Cardiac fibroblast (primary cell): ENCODE measurements at places on chromosomes 4 and X.
A peak's percentile ranks its signal among the peaks of the same experiment; 100 is the strongest.

GRCh38 chr4:43113196-43113595 lies 220.7 kb downstream of the GRXCR1 start:
- no peak for DNase-seq

- DNase-seq = no peak
Measured at GRCh38 chrX:56310581-56310980, 78.4 kb downstream of the KLF8 start.

DNA sequence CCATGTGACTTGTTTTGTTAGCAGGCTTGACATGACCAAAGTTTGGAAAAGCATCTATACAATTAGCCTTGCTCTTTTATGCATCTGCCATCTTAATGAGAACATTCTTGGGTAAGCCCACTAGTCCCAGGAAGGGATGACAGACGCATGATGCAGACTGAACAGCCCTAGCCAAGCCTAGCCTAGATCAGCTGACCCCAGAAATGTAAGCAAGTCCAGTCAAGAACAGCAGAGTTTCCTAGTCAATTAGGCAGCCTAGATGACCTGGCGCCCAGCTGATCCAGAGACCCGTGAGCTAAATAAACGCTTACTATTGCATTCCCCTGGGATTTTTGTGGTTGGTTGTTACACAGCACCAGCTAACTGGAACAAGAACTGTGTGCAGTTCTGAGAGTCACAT lies 457.9 kb downstream of the BCOR start:
- DNase-seq = peak; percentile 1

GRCh38 chrX:72009731-72010130 lies 99.1 kb downstream of the NHSL2 start:
- no peak for DNase-seq

DNA sequence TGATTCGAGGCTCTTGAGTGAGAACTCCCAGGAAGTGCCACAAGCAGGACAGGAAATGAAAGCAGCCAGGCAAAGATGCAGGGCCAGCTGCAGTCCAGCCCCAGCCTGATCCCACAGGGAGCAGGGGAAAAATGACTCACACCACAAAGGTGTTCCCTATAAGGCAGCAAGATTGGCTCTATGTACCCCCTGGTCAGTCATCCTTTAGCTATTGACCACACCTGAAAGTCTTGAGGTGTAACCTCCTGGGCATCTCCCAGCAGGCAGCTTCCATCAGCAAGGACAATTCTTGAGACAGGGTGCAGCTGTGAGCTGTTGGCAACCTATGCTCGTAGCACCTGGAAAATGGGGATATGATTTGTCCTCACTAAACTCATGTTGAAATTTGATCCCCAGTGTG lies 27.9 kb upstream of the EXOC1L start:
- peak; percentile 5 for DNase-seq

DNA sequence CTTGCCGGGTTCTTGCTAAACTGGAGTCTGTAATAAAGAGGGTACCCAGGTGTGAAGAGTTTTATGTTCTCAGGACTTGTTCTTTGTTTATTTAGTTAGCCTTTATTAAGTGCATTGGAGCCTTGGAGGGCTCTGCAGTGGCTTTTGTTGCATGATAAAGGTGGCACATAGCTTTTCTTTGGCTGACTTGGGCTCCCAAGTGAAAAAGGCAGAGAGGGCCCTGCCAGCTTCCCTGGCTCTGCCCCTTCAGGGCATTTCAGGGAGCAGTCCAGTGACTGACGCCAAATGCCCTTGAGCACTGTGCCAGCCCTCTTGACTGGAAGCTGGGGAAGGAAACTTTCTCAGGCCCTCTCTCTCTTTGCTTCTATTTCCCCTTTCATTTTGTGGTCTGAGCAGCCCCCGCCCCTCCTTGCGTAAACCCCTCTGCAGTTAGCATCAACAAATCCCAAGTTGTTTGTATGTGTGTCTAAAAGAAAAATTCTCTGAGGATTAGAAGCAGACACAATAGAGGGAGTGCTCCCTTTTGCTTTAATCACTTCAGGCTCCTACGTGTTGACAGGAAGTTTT lies 152.2 kb downstream of the NHS start:
- DNase-seq = peak; percentile 24

- DNase-seq = no peak
Measured at GRCh38 chr4:164313853-164314252, 440.1 kb upstream of the SMIM31 start.

- no peak for DNase-seq
Measured at GRCh38 chr4:112302320-112303274, 5.4 kb downstream of the ALPK1 start.

DNA sequence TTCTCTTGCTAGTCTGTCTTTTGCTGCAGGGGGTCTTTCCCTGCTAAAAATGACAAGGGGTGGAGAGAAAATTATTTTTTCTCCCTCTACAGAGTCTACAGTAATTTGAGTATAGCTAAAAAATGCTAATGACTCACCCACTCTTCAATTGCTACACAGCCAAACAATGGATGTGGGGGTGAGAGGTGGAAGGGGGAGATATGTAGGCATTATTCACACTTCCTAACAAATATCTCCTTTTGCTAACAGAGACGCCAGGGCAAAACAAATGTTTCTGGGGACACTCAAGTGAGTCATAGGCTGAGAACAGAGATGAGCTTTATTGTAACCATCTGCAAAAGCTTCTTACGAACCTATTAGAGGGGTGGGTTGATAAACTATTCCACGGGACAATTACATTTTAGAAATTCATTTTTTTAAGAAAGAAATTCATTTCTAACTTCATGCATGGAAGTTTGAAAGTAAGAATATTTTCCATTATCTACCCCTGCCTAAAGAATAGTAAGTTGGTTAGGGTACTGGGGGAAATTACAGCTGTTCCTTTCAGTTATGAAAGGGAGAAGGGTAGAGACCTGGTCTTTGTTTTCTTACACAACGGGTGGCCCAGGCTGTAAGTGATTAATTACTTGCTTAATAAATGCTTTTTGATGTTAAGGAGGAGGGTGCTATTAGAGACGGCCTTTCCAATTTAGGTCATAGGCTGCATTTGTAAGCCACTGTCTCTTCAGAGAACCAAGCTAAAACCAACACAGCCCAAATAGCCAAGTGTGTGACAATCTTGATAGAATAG lies 12.8 kb downstream of the SCD5 start:
- DNase-seq = peak; percentile 94

DNA sequence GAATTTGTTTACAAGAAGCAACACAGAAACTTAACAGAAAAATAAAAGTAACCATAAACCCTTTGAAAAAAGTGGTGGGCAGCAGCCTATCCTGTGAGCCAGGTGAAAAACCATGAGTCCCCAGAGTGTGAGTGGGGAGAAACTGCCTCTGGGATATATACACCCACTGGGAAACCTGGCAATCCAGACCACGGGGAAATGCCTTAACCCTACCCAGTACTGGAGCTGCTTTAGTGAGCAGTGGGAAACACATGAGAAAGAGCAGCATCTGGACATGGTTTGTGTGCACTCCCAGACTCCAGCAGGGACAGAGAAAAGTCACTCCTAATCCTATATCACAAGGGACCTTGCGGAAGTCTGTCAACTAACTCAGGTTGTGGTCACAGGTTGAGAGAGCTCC lies 39.4 kb downstream of the UGT2A2 start:
- DNase-seq = no peak

- no peak for DNase-seq
Measured at GRCh38 chr4:185265942-185266341, 56.5 kb downstream of the SNX25 start.

DNA sequence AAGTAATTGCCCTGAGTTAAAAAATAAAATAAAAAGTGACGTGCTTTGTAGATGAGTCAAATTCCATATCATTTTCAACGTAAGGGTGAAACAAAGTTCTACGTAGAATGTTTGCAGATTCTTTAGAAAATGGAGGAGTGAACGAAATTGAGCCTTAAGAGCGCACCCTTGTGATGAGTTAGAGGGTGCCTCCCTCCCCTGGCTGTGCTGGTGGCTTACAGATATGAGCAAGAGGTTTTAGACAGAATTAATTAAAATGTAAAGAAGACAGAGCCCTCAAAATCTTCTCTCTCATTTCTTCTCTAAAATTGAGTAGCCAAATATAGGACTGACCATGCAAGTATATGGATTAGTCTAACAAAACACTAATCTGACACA lies 30.2 kb upstream of the LGI2 start:
- peak; percentile 36 for DNase-seq

DNA sequence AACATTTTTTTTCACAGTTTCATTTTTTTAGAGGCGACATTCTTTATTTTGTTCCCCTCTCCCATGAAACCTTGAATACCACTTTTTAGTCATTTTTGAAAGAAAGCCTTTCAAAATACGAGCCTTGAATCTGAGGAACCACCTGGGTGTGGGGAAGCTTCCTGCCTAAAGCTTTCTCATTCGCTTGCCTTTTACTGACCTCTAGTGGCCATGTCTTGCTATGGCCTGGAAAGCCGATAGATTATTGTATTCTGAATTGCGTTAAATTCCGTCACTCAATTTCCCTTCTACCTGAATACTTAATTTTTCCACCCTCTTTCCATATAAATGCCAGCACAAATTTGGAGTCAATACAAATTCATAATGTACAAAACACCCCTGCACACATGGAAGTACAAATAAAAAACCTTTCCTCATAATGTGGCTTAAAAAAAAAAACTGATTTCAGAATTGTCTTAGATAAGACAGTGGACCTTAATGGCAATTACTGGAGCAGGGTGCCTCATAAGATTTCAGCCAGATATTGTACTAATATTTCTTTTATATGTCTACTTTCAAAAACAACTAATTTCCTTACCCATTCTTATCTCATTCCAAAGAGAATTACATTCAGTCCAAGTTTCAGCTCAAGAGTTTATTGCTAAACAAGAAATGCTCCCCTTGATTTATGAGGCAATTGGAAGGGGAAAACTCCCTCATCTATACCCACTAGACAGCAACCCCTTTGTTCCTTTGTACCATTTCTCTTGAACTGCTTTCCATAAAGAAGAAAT lies 217.9 kb downstream of the CENPC start:
- DNase-seq = peak; percentile 70

GRCh38 chr4:26213317-26213716 lies 107.5 kb upstream of the RBPJ start:
- no peak for DNase-seq

DNA sequence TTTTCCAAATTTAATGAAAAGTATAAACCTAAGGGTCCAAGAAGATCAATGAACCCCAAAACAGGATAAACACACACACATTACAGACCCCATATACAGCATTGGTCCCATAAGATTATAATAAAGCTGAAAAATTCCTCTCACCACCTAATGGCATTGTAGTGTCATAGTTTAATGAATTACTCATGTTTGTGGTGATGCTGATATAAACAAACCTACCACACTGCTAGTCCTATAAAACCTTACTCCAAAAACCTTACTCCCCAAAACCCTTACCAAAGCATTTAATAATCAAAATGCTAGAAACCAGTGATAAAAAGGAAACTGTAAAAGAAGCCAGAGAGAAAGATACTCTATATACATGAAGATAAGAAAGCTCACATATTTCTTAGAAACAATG lies 148.1 kb upstream of the SH3RF1 start:
- no peak for DNase-seq

- DNase-seq = no peak
Measured at GRCh38 chr4:107757283-107757682, 37.2 kb upstream of the PAPSS1 start.

DNA sequence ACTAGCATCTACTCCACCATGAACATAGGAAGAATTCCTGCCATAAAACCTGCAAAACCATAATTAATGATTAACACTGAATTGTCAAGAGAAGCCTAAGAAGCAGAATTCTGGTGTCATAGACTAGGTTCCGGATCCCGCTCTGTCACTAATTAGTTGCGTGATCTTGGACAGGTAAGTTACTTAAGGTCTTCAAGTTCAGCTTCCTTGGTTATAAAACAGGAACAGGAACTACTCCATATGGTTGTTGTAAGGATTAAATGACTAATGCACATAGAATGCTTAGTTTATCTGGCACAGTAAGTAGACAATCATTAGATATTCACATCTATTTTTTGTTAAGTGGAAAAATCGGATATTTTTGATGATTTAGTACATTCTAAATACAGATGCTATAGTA lies 14.3 kb downstream of the G3BP2 start:
- peak; percentile 52 for DNase-seq

GRCh38 chr4:169948271-169948670 lies 77.9 kb downstream of the MFAP3L start:
- DNase-seq = no peak

DNA sequence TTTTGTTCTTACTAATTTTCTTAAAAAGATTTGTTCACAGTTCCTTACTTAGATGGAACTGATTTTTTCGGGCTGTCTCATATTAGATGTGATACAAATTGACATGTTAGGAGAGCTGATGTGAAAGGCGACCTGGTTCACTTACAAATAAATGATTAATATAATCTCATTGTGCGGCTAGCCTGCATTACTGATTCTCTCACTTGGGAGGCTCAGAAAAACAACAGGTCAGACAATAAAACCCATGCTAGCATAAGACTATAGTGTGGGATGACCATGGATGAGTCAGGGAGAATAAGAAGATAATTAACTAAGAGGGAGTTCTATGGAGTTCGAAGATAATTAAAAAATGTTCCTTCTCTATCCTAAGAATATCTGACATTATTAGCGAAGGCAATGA lies 40.8 kb downstream of the RTL9 start:
- no peak for DNase-seq

GRCh38 chrX:100411802-100412715 lies 2.0 kb upstream of the PCDH19 start:
- DNase-seq = no peak
